Activated naive CD4-positive, alpha-beta T cell (primary cell): ENCODE measurements at places on chromosomes 1 and 21.

- DNase-seq = no peak
Measured at GRCh38 chr21:27190601-27191000, 223.7 kb upstream of the ADAMTS5 start.

DNA sequence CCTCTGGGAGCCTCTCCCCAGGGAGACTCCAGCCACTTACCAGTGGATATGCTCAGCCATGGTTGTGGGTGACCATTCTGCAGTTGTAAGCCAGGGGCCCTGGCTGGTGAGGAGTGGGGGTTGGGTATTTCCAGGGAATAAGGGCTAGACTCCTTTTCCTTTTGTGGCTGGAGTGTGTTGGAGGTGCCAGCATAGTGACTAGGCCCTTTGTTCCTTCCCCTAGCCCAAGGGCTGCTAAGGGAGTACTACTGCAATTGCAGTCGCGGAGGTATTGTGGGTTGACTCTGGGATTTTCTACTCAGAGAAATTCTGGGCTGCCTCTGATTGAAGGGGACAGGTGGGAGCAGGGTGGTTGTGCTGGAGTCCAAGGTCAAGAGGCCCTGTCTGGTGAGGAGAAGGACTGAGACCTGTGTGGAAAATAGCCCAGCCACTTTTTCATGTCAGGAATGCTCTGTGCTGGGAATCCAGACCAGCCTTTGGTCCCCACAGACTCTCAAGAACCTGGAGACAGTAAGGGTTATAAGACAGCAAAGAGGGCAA is 43.1 kb downstream of the MROH9 start:
- no peak for DNase-seq

GRCh38 chr1:33743221-33743998 is 120.5 kb upstream of the HMGB4 start:
- no peak for DNase-seq

GRCh38 chr1:175193527-175193910 is 943 bp upstream of the KIAA0040 start:
- no peak for DNase-seq

GRCh38 chr1:212977781-212978645 is 27.7 kb downstream of the VASH2 start:
- no peak for DNase-seq

DNA sequence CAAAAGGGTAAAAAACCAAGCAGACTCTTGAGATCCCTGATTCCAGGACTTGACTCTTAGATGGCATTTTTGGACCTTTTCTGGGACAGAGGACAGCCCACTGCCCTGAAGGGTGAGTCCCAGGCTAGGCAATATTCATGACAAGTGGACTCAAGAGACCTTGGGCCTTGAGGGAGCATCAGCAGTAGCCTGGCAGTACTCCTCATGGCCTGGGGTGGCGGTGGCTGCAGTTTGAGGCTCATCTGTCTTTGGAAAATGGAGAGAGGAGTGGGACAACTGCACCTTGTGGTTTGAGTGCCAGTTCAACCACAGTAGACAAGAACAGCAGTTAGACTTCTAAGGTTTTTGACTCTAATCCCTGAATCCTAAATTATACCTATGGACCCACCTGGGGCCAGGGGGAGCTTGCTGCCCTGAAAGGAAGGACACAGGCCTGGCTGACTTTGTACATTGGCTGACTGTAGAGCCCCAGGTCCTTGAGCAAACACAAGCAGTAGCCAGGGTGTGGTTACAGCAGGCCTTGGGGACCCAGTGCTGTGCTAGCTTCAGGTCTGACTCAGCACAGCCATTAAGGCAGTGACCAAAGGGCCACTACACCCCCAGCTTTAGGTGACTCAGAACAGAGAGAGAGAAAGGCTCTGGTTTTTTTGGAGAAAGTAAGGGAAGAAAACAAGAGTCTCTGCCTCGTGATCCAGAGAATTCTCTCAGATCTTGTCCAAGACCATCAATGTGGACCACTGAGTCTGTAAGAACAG is 1023.2 kb downstream of the KCNT2 start:
- no peak for DNase-seq

DNA sequence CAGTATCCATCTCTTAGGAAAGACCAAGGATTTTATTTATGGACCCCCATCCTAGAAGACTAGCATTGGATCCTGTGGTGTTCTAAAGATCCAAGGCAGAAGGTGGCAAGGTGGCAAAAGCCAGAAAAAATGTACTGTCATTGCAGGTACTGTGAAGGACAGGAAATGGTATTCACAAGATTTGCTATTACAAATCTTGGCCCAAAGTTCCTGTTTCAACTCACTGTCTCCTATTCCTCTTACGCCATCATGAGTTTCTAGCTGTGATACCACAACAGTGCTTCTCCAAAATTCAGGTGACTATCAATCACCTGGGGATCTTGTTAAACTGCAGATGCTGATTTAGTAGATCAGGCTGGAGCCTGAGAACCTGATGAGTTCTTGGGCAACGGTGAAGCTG is 21.4 kb downstream of the ACP6 start:
- no peak for DNase-seq

DNA sequence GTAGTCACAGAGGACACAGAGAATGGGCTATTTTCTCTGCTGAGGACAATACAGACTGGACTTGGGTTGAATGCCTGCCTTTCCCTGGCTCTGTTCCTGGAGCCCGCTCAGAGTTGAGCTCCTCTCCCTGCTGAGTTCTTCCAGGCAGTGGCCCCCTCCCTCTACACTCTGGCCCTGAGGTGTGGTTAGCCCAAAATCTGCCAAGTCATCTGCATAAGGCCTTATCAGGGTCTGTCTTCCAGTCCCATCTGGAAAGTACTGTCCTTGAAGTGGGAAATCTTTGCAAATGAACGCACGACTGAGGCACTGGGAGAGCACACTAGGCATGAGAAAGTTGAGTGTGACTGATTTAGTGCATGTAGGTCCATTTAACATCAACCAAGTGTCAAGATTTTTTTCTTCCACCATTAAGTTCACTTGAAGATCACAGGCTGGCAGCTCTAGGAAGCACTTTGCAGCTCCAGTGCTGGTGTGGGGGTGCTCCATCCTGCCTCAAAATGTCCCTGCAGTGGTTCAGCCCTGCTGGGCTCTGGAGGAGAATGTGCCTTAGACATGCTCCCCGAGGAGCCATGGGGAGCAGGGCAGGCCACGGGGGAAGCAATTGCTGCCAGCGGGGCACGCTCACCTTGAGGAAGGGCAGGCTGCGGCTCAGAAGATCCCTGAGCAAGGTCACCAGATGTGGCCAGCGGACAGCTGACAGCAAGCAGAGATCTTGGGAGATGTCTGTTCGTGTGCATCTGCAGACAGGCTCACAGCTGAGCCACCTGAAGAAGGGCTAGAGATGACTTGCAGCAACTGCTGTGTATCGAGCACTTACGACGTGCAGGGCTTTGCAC is 41.5 kb downstream of the IER5 start:
- DNase-seq = no peak
